ENCODE measurements at places on chromosomes 1 and 21.

GRCh38 chr1:186882372-186883134 is 53.8 kb downstream of the PLA2G4A start:
- no peak for DNase-seq

- no peak for DNase-seq
These were observed 98.0 kb downstream of the WDR4 start for GRCh38 chr21:42781150-42781970.

DNA sequence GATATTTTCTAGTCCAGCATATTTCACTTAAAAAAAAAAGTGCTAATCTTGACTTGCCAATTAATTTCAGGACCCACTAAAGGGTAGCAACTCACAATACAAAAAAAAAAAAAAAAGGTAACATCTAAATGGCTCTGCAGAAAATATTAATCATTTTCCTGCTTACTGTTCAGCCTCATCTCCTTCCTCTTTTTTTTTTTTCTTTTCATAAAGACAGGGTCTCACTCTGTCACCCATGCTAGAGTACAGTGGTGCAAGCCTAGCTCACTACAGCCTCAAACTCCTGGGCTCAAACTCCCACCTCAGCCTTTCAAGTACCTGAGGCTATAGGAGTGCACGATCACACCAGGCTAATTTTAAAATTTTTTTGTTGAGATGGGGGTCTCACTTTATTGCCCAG is 30.4 kb downstream of the TTC13 start:
- no peak for DNase-seq

GRCh38 chr1:224880593-224881307 is 48.7 kb upstream of the DNAH14 start:
- DNase-seq, result no peak

- no peak for DNase-seq
These were observed 166.8 kb upstream of the HMCN1 start for GRCh38 chr1:185567440-185567839.

- DNase-seq, result no peak
These were observed 941 bp downstream of the ARNT start for GRCh38 chr1:150875197-150876118.

- DNase-seq, result no peak
These were observed 39.0 kb downstream of the LRP8 start for GRCh38 chr1:53288790-53289429.

GRCh38 chr21:45464309-45464708 is 59.3 kb downstream of the COL18A1 start:
- DNase-seq, result no peak

DNA sequence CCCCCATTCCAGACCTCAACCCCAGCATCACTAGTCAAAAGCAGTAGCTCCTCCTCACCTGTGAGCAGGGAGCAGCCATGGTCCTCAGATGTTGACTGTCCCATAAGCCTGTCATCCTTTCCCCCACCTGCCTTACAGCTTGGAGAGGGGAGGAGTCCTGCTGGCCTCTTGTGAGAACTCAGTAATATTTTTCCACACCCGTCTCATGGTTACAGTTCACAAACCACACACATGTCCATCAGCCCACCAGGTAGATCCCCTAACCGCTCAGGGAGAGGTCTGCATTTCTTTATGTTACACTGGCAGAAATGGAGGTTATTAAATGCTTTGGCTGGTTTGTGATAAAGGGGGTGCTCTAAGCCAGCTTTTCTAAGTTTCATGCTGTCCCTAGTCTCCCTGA is 26.3 kb upstream of the POU3F1 start:
- DNase-seq, result no peak

DNA sequence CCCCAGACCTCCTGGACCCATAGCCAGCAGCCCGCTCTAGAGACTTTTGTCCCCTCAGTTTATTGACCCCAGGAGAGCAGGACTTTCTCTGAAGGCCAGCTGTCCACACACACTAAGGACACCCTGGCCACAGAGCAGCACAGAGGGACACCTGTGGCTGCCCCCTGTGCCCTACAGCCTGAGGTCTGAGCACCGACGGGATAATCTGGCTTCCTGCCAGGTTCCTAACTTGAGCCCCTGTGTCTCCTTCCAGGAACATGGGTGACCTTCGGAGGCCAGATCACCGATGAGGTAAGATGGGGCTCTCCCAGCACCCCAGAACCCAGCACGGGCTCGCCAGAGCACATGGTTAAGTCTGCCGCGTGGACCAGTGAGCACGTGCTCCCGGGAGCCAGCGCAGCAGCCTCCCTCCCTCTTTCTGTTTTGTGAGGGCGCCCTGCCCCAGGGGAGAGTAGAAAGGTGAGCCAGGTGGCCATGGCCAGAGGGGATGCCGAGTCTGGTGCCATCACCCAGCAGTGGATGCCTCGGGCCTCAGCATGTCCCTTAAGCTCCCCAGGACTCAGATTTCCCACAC is 27.9 kb downstream of the KCNAB2 start:
- no peak for DNase-seq

GRCh38 chr1:207191776-207192175 is 87.7 kb downstream of the C4BPA start:
- no peak for DNase-seq

DNA sequence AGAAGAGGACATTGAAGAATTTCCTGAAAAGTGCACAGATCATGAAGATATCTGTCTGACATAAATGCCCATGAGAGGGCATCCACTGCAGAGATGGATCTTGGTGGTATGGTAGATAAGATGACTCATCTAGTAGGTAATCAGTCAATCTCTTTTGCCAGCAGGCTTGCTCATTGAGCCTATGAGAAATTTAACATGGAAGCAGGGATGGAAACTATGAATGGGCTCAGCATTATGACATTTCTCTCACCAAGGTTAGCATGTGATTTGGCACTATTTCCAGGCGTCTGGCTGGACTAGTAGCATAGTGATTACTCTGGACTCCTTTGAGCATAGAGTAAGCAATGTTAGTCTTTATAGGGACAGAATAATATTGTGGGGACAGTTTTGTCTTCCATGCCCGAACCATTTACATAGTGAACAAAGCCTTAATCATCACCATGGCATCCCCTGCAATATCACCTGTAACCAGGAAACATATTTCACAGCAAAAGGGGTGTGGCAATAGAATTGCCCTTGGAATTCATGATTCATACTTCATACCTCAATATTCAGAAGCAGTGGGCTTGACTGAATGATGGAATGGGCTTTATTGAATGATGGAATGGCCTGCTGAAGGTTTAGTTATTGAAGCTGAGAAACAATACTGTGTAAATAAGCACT is 7.3 kb downstream of the OR2C3 start:
- DNase-seq, result no peak

GRCh38 chr1:159992161-159992560 is 38.1 kb upstream of the SLAMF9 start:
- DNase-seq, result no peak

- DNase-seq, result no peak
These were observed 86.1 kb downstream of the BACH1 start for GRCh38 chr21:29384683-29385359.

- no peak for DNase-seq
These were observed 6.1 kb upstream of the SARS1 start for GRCh38 chr1:109207467-109208103.

DNA sequence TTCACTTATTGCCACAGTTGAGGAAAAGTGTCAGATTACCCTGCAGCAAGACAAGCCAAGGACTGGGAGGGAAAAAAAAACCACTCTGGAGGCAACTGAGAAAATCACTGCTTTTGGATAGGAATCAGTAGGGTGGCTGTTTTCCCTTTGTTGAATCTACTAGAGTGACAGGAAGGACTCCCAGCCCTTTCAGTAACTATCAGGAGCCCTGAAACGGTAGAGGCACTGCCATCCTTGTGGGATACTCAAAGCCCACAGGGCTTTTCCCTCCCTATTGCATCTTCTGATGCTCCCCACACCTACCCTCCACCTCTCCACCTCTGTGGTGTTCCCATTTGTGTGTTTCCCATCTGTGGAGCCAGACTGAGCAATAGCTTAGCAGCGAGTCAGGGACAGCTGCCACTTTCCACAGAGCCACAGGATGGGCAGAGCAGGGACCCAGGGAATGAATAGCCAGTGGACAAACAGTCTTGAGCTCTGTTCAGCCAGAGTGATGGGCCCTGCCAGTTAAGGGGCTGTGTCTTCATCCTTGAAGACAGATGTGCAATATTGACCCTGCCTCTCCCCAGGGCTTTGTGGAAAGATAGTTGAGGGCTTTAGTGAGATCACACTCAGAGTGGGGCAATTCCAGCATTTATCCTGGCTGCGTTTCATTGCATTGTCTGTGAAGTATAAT is 13.9 kb downstream of the UBIAD1 start:
- DNase-seq, result no peak

DNA sequence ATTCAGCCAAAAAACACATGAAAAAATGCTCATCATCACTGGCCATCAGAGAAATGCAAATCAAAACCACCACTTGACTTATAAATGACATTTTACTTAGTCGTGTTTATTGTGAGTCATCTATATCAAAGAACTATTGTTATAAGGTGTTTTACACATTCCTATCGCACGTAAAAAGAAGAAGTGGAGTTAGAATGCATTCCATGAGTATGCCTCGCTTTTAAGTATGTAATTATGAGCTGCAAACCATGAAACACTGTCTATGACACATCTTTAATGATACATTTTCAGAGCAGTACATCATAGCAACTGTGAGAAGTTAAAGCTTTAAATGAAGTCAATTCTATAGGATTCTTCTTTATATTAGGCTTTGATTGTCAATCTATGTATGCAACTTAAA is 614.3 kb upstream of the ADAMTS5 start:
- no peak for DNase-seq

DNA sequence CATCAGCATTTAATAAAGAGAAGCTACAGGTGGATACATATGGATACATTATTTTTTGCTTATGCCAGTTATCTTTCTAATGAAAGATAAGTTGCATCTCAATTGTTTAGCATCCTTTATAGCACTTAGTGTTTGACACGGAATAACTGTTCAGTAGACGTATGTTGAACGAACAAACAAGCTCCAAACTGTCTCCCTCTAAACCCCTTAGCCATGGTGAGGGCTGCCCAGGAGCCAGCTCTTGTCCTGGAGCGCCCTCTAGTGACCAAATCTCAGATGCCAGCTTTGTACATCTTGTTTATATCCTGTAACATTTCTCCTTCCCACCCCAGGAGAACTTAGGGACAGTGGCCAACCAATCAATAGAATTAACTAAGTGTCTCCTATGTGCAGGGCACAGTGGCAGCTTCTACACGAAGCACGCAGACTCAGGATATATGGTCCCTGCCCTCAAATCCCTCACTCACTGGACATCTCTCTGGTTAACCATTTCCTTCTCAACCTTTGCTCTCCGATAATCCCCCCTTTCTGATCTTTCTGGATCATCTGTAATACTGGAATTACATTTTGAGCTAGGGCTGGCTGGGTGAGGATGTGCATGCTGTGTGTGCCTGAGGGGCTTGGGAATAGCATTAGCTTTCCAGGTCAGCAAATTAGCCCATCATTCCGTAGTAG is 22.9 kb downstream of the KCNA10 start:
- peak; percentile 94 for DNase-seq

DNA sequence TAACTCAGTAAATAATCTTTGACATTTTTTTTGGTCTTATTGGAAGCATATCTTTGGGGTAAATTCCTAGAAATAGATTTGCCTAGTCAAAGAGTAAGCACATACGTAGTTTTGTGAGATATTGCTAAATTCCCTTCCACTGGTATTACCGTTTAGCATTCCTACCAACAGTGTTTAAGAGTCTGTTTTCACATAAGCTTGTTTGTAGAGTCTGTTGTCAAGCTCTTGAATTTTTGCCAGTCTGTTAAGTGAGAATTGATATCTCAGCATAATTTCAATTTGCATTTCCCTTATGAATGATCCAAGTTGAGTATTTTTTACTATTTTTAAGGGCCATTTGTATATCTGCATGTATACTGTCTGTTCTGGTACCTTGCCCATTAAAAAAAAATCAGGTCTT is 37.0 kb upstream of the MPC2 start:
- DNase-seq, result no peak

DNA sequence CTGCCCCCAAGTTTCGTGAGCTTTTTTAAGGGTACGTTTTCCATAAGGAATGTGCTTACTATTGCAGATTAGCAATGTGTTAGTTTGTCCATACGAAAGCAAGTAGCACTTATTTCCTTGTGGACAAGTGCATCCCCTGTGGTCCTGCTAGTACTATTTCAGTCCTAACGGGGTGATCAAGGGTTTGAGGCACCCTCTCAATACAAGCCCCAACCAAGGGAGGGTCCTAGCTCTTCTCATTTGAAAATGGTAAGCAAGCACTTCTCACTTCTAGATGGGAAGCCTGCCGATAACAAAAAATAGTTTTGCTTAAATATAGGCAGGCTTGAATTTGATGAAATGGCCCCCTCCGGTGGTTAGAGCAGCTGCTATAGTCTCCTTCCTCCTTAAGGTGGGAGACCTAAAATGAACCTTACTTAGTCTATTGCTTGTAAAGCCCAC is 64.0 kb upstream of the HMCN1 start:
- DNase-seq, result no peak

- no peak for DNase-seq
These were observed 123.0 kb upstream of the PTBP2 start for GRCh38 chr1:96598416-96599168.

GRCh38 chr1:234588386-234588785 is 21.6 kb downstream of the IRF2BP2 start:
- DNase-seq, result no peak

GRCh38 chr1:210259561-210259960 is 27.0 kb downstream of the SERTAD4 start:
- no peak for DNase-seq

DNA sequence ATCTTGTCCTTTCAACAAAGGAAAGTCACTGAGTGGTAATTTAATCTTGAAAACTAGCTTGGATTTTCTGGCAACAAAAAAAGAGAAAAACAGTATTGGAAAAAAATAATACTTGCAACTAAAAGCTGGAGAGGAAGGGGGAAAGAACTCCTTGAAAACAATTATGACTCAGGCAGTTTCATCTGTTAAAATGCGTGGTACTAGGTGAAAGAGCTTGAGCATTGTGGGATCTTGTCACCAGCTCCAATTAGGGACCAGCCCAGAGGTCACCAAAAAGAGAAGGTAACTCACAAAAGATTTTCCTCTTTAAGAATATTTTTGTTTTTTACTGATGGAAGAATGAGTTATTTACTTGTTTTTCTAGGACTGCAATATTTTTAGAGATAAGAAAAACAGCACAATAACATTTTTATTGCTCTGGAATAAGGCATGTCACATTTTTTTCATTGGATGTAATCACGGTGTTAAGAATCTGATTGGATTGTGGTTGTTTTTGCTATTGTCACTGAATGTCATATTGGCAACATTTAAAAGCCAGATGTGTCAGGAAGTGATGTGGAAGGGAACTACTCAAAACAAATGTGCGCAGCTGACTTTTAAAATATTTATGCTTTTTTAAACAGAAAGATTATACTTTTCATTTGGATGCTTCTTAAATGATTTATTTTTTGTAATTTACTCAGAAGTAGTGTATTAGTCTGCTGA is 78.5 kb upstream of the ADAMTS5 start:
- DNase-seq, result no peak

GRCh38 chr21:31282095-31282709 is 61.9 kb downstream of the TIAM1 start:
- DNase-seq, result no peak
